ENCODE measurements at places on chromosomes 4 and X. TPM values are rescaled to one million over a fixed set of nuclear protein-coding genes. Genes with fewer than 3 reads are reported as not detected.
A peak's percentile ranks its signal among the peaks of the same experiment; 100 is the strongest.

GRCh38 chr4:124321364-124321763 lies 391.2 kb downstream of the ANKRD50 start:
- peak; percentile 67 for DNase-seq

DNA sequence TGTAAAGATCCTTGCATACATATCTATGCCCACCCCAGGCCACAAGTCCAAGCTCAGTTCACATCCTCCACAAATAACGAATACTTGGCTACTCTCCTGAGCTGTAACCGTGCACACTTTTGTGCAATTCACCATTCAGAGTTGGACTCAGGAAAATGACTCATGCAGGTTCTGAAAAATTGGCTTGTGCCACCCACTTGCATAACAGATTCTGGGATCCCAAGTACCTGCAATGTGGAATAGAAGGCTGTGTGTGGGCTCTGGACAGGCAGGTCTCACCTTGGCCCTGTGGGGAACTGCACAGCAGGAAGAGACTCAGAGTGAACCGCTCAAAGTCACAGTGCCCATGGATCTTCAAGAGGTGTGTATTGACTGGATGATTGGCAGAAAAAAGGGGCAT lies 502.7 kb downstream of the PACRGL start:
- no peak for DNase-seq

DNA sequence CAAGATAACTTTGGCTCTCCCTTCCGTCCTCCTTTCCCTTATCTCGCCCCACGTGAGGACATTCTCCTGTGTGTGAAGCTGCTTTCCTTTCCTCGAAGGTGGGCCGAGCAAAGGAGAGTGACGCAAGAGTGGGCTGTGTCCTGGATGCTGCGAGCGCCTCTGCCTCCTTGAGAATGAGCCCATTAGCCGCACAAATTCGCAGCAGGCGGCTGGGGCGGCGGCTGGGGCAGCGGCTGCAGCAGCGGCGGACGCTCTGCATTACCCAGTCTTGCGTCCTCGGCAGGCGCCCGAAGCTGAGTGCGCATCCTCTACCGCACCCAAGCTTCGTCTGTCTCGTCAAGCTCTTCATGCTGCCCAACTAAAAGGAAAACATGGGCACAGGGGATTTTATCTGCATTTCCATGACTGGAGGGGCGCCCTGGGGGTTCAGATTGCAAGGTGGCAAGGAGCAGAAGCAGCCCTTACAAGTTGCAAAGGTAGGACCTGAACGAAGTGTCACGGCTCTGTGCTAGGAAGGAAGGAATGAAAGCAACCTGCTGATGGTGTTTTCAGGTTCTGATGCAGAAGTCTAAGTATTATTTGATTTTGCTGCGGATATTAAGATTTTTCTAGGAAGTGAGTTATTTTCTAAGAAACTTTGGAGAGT lies at the start of gene SYNPO2:
TSS of gene SYNPO2 (plus strand) at position 189 of the 646 bp plus-strand sequence. CDS start at position 372, 183 bp downstream.
- peak; percentile 88 for DNase-seq

DNA sequence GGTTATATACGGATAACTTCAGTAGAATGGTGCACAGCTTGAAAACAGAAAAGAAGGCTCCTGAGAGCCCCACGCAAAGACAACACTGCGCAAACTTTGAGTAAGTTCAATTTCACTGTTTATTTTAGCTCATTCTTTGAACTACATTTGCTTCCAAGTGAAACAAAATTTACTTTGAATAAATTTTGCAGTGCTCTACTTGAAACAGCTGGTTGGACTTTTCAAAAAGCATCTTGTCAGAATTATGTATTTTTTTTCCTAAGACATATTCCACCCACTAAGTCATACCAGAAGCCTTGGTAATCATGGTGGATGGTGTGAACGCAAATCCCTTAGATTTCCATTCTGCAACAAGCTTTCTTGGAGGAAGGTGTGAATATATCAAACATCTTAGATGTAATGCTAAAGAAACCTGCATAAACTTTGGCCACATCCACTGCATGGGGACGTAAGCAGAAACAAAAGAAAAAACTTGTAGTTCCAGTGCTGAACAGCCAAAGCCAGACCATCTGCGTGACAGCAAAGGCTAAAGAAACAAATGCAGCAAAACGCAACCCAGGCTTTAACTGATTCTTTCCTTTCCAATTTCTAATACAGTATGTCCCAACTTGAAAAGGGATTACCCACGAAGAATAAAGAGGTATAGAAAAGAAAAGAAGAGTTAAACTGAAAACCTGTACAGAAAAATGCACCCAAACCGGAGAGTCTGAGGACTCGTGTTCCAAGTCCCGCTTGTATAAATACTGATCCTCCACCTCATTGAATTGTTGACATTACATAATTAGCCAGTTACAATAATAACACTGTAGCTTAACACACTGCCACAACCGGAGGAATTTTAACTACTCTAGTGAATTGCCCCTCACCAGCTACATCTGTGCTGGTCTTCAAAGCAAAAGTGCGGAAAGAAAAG lies 90.9 kb downstream of the SH3RF1 start:
- peak; percentile 79 for DNase-seq

DNA sequence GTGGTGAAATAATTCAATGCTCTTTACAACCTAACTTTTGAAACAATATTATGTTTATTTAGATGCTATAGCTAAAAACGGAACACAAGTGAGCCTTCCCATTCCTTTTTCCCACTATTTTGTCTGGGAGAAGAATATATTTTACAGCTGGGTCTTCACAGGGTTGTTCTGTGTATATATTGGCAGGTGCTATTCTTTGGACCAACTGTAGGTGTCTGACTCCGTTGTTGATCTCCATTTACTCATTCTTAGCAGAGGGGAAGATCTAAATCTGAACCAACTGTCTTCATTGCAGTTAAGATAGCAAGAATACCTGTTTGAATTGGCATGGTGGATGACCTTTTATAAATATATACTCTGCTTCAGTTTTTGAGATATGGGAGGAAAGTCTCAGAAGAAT lies 257.4 kb downstream of the CFAP299 start:
- DNase-seq: peak; percentile 1

GRCh38 chr4:46870411-46870810 lies 38.6 kb downstream of the COX7B2 start:
- DNase-seq: no peak

- no peak for DNase-seq
Measured at GRCh38 chrX:44844204-44844603, 383 bp downstream of the DUSP21 start.

DNA sequence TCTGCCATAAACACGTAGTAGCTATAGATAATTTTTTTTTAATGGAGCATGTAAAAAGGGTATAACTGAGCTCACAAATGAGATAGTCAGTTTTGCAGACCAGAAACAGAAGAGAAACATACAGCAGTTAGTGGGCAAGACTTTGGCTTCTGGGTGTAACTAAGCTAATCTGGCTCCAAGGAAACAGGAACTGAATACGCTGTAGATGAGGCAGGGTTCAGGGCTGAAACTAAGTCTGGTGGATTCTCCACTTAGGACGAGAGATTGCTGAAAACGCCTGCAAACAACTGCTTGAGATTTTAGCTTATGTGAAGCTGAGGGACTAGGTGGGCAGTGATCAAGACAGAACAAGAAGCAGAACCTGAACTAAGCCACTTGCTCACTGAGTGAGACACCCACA lies 91.7 kb downstream of the SMIM20 start:
- no peak for DNase-seq

DNA sequence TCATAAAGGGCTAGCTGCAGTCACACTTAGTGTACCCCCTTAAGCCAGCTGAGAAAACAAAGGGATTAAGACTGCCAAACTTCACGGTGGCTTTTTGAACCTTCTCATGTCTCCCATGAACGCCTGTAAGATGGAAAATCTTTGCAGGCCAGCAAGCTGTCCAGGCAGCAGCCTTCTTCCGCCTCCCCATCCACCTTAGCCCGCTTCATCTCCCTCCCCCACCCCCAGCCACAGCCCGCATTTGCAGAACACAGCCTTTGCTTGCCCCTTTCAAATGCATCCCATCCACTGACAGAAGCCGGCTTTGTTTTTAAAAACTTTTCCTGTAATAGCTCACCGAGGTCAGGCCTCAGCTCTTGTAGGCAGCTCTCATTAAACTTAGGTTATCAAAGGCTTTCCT lies 113.8 kb upstream of the FAM9B start:
- DNase-seq: no peak

- DNase-seq: no peak
Measured at GRCh38 chr4:184104419-184105101, 113.1 kb downstream of the ENPP6 start.

DNA sequence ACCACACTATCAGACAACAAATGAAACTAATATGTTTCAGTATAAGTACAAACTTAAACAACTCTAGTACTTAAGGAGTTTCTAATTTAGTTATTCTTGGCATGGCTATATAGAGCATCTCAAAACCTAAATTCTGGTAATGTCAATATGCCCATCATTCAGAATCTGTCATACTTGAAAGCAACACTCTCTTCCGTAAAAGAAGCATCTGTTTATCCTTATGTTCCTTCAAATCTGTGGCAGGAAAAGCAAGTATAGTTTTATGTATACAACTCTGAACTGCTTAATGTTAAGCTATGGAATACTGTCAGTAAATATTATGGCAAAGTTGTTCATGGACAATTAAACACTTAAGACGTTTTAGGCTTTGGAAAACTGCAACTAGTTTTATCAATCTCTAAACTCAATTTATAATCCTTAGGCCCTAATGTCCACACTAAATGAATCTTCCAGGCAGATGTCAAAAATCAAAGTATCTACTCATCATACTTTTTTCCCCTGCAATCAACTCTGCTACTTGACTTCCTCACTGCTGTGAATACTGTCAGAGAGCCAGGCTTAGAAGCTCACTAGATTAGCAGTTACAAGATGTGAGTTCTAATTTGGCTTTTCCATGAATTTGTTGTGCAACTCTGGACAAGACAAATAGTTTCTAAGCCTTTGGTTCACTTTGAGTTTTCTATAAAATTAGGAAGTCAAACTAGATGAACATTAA lies 109.4 kb downstream of the SCLT1 start:
- DNase-seq: no peak

GRCh38 chrX:43882294-43882681 lies at the start of gene MAOB:
MAOB (minus strand) TSS chrX:43882450; CDS start chrX:43882299, 151 bp downstream.
- peak; percentile 17 for DNase-seq

DNA sequence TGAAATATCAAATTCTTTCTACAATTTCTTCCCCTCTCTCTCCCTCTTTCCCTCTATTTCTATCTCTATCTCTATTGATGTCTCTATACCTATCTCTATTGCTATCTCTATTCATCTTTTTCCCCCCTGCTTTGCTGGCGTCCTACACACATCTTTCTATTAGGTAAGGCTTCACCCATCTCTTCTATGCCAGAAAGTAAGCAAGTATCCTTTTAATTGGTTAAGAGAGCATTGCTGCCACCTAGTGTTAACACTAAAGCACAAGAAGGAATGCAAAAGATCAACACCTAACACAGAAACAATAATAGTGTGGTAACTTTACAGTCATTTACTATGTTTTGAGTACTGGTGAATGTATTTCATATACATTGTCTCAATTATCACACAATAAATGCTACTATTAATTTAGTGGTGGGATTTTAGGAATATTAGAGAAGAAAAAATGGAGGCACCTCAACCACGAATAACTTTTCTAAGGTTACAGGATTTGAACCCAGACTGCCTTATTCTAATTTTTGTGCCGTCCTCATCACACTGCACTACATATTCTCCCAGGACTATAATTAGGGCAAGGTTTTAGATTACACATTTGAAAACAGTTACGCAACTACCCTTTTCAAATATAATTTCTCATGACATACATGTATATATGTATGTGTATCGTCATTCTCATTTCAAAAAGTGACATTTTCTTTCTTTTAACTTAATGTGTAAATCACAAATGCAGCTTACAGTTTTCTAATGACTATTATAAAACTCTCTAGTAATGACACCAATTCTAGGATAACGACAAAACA lies 3.7 kb upstream of the C4orf36 start:
- peak; percentile 84 for DNase-seq

- DNase-seq: no peak
Measured at GRCh38 chr4:134072137-134072536, 129.5 kb downstream of the PABPC4L start.

DNA sequence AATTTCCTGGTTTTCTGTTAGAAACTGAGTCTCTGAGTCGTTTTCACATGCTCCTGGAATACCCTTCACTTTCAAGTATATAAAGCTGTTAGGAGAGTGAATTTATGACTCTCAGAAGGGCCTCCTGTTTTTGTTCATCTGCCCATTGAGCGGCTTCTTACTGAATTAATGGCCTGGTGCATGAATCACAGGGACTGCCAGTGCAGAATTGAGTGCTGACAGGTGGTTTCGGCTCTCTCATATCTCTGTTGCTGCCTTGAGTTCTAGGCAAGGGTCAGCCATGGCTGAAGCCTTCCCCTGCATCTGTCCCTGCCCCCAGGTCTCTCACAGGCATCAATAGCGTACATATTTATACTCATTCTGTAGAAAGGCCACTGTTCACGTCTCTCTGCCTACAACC lies 22.7 kb upstream of the SEPSECS start:
- DNase-seq: no peak

GRCh38 chr4:107747748-107748486 lies 27.9 kb upstream of the PAPSS1 start:
- DNase-seq: no peak

DNA sequence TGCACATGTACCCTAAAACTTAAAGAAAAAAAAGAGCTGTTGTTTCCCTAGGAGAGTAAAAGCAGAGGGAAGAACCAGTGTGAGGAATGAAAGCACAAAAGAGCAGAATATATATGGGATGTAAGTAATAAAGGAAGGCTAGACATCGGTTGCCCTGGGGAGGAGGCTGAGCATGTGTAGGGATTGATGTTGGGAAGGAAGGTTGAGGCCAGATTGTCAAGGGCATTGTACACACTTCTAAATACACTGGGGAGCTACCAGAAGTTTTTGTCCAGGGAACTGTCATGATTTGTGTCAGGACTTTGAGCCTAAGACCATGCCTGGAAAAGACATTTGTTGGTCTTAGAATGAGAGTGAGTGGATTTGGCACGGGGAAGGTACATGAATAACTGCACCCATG lies 467.1 kb downstream of the GPAT3 start:
- no peak for DNase-seq

- no peak for DNase-seq
Measured at GRCh38 chrX:38006778-38007177, 425 bp downstream of the SYTL5 start.

GRCh38 chrX:153645151-153645550 lies 1.9 kb upstream of the DUSP9 start:
- no peak for DNase-seq

DNA sequence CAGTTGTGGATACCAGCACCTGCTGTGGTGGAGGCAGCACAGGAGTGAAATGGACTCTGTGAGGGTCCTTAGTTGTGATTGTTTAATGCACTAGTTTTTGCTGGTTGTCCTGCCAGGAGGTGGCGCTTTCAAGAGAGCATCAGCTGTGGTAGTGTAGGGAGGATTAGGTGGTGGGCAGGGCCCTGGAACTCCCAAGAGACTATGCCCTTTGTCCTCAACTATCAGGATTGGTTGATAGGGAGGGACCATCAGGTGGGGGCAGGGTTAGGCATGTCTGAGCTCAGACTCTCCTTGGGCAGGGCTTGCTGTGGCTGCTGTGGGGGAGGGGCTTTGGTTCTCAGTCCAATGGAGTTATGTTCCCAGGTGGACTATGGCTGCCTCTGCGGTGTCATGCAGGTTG lies 121.9 kb downstream of the RRAGB start:
- no peak for DNase-seq

HAND2 gene
- 1.7 TPM for total RNA-seq

MEPE gene
- not detected for total RNA-seq

DNAAF6 gene
- total RNA-seq: not detected

UGT8 gene
- 0.62 TPM for total RNA-seq

HDX gene
- total RNA-seq: 4.7 TPM

GPR34 gene
- total RNA-seq: 6.4 TPM

All from muscle of leg (tissue), 16 donors.